Stimulated activated memory B cell treated with anti-CD40 and anti-IgM and Interleukin-4, amounts not matched to agents 10 μg/mL and 1 μg/mL and 100 μg/mL, for 72 hours (primary cell): ENCODE measurements at places on chromosomes 6 and 20.
A peak's percentile ranks its signal among the peaks of the same experiment; 100 is the strongest.

- no peak for ATAC-seq
Observed at GRCh38 chr6:160060920-160061447, 60.6 kb upstream of the SLC22A1 start.

DNA sequence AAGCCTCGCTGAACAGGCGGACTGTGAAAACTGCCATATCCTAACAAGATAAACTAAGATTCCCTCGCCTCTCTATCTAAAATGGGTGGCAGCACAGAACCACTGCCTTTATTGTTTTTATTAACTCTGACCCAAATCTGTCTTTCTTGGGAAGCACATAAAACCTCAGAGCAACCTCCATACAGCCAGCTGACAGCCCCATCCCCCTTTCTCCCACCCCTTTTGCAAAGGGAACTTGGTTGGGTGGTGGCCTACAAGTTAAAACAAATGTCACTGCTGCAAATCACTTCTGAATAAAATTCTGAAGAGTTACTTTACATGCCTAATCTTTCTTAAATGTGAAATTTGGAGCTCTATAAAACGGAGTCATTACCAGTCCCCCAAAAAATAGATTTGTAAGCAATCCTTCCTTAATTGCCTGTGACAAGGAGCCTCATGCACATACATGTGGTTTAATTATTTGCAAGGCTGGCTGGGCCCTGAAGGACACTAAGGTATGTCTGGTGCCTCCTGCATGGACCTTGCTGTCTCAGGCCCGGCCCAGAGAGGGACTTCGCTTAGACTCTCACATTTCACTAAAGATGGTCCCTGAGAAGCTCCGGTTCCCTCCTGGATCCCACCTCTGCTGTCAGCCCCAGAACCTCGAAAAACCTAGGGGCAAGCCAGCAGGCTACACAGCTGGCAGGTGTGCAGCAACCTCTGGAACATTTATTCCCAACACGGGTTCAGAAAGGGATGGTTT is 21.7 kb downstream of the PXDC1 start:
- no peak for ATAC-seq

DNA sequence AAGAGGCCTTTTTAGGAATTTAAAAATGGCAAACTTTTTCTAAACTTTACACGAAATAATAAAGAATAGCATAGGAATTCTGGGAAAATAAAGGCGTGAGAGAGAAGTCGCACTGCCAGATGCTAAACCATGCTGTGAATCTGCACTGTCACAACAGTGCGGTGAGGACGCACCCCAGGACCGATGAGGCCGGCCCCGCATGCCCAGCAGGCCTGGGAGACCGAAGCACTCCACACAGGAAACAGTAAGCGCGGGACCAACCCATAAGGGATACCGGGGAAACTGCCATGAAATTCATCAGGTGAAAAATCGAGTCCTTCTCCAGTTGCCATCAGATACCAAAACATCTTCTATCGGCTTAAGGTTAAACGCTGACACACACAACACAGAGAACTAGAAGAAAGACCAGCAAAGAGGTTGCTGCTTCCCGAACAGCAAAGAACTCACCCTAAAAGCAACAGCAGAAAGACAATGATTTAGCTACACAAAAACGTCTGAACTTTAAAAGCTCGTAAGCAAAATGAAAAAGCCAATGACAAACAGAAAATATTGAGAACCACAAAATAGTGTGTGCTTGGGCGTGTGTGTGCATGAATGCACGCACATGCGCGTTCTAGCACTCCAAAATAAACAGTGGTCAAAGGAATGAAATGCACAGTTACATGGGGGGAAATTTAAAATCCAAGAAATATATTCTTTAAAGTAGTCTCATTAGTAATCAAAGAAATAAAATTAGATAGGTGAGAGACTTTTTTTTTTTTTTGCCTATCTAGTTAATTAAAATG is 15.4 kb downstream of the RAMACL start:
- ATAC-seq = no peak

DNA sequence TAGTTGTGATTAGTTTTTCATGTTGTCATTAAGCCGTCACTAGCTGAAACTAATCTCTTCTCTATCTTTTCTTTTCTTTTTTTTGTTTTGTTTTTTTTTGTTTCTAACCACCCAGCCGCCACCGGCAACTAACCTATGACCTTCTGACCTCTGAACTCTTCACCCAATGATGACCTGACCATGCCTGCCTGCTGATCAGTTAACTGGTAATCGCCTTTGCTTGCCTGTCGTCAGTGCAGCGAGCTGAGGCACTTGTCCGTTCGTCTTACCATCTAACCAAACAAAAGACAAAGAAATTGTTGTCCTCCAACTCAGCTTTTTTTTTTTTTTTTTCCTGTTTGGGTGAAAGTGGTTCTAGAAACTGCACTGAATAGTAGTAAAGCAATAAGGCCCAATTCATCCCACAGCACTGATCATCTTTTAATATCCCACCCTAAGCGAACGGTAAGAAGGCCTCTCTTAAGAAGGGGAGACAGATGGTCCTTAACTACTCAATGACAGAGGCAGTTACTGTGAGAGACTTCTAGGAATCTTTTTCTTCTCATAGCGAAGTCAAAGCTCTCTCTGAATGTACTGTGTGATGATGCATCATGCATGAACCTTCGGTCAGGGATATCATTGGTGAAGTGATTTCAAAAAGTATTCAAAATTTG is 156.2 kb downstream of the QKI start:
- ATAC-seq = no peak

GRCh38 chr6:156508923-156509322 is 268.3 kb upstream of the ARID1B start:
- ATAC-seq = peak; percentile 73

DNA sequence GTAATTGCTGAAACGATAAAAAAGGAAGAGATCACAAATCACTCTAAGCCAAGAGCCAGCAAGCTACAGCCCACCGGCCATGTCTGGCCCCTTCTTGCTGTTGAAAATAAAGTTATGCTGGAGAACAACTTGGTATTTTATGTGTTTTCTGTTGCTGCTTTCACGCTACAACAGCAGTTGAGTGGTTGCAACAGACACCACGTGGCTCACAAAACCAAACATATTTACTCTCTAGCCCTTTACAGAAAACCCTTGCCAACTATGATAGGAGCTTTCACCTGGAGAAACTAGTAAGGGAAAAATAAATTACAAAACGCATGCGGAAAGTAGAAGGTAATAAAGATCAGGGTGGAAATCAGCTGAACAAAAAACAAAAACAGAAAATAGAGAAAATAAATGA is 41.1 kb upstream of the SLCO4A1 start:
- ATAC-seq = no peak

- no peak for ATAC-seq
Observed at GRCh38 chr6:158684745-158685324, 35.0 kb downstream of the SYTL3 start.

- no peak for ATAC-seq
Observed at GRCh38 chr6:157651731-157652490, 171.1 kb upstream of the SNX9 start.

DNA sequence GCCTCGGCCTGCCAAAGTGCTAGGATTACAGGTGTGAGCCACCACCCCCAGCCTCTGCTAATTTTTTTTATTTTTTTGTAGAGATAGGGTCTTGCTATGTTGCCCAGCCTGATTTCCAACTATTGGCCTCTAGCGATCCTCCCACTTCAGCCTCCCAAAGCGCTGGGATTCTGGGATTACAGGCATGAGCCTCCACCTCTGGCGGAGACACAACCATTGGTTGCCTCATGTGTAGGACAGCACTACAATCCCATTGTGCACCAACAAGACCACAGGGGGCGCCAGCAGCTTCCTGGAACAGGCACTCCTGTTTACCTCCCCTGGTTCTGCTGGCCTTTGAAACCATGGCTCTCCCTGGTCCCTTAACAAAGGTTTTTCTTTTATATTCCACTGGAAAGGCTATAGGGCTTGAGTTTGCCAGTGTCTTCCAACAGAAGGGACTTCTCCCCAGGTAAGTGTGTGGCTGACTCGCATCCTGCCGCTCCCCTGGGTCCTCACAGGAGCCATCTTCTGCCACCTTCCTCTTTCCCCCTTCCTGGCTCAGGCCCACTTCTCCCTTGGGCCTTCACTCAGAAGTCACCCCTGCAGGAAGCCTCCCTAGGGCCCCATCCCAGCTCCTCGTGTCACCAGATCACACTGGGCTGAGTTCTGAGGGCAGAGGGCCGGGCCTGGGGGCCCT is 39.2 kb upstream of the TLDC2 start:
- ATAC-seq = peak; percentile 51

DNA sequence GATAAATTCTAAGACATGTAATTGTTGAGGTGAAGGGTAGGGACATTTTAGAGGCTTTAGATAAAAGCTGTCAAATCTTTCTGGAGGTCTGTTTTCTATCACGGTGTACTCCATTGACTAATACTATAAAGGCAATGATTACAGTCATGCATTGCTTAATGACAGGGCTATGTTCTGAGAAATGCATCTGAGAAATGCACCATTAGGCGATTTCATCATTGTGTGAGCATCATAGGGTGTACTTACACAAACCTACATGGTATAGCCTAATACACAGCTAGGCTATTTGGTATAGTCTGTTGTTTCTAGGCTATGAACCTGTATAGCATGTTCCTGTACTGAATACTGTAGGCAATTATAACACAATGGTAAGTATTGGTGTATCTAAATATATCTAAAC is 71.3 kb upstream of the FYN start:
- ATAC-seq = no peak

GRCh38 chr6:26031151-26031594 is 56.1 kb upstream of the HFE start:
- ATAC-seq = no peak

GRCh38 chr6:95266537-95267258 is 310.6 kb upstream of the MANEA start:
- ATAC-seq = no peak

GRCh38 chr6:7016226-7016625 is 91.5 kb upstream of the RREB1 start:
- peak; percentile 24 for ATAC-seq

DNA sequence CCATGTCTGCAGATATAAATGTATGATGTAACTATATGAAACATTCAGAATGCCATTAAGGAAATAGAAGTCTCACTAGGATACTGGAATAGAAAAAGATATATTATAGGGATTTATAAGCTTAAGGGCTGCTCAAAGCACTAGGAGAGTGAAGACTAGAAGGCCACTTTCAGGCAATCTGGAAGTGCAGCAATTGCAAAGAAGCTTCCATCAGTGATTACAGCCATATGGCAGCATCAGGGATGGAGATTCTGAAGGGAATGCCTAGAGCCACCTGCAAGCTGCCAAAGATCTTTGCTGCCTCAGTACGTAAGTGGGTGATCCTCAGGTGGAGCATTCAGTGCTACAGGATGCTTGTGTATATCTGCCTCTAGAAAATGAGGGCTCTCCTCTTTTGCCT is 796.2 kb upstream of the EPHA7 start:
- no peak for ATAC-seq

- ATAC-seq = no peak
Observed at GRCh38 chr6:115969207-115969929, 91.3 kb downstream of the FRK start.

DNA sequence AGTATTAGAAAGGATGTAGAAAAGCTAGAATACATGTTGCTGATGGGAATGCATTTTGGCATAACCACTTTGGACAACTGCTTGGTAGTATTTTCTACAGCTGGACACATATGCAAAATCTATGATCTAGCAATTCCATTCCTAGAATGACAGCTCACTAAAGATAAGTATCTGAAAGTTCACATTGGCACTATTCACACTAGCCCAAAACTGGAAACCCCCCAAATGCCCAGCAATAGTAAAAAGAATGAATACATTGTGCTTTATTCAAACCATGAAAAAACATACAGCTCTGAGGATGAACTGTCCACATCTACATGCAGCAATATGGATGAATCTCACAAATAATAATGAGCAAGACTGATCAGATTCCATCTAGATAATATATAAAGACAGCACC is 79.0 kb downstream of the PPP1R3G start:
- ATAC-seq = no peak

DNA sequence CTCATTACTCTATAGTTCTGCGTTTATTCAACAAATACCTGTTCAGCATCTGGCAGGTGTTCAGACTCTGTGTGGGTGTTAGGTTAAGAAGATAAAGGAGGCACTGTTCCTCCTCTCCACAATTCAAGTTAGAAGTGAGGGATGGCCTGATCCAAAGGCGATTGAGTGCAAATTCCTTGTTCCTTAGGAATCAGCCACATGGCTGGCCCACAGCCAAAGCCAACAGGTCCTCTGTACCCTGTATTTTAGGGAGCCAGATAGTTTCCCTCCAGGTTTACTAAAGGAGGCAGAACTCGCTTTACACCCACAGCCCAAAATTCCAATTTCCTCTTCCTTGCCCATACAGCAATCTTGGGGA is 5.0 kb upstream of the CD40 start:
- no peak for ATAC-seq

DNA sequence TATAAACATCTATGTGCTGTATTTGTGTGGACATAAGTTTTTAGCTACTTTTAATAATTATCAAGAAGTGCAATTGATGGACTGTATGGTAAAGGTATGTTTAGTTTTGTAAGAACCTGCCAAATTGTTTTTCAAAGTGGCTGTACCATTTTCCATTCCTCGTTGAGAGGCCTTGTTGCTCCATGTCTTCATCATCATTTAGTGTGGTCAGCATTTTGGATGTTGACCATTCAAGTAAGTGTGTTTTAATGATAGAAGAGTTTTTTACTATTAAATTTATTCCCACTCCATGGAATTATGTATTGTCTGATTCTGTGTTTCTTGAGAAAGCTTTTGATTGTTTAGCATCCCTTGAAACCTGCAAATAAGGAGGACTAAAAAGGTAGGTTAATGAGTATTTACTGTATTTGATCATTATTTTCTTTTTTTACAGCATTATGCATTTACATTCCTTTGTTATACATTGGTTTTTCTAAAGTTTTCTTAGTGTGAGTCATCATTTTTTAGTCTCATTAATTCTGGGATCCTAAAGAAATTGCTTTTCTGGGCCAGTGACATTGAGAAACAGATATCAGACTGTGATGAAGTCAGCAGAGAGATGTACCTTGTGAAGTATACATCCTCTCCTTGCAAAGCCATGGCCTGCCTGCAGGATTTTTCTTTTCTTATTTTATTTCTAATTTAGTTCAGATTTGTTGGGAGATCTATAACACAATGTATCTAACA is 312.8 kb upstream of the PTCHD4 start:
- ATAC-seq = no peak

DNA sequence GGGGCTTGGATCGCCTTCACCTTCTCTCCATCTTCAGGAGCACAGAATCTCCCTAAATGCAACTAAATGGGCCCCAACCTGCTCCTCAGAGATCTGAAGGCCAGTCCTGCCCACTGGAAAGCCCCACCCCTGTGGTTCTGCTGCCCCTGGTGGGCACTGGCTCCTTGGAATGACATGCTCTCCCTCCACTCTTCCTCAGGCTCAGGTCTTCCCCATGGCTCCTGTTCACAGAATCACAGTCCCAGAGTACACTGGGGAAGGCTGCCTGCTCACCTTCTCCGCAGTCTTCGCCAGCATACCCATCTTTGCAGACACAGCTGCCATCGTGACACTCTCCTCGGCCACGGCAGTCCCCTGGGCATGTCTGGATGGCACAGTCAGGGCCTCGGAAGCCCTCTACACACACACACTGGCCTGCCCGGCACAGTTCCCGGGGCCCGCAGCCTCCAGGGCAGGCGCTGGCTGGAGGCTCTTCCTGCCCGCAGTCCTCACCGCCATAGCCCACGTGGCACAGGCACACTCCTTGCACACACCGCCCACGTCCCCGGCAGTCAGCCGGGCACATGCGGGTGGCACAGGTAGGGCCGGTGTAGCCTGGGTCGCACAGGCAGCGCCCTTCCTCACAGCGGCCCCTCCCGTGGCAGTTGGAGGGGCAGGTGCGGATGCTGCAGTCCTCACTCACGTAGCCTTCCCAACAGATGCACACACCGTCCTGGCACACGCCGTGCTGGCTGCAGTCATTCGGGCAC is 13.6 kb downstream of the TNXB start:
- no peak for ATAC-seq

GRCh38 chr20:63858393-63859165 is 2.7 kb upstream of the ABHD16B start:
- ATAC-seq = peak; percentile 28
